Fibroblast of pulmonary artery (primary cell): ENCODE measurements at places on chromosomes 1 and 21.

DNA sequence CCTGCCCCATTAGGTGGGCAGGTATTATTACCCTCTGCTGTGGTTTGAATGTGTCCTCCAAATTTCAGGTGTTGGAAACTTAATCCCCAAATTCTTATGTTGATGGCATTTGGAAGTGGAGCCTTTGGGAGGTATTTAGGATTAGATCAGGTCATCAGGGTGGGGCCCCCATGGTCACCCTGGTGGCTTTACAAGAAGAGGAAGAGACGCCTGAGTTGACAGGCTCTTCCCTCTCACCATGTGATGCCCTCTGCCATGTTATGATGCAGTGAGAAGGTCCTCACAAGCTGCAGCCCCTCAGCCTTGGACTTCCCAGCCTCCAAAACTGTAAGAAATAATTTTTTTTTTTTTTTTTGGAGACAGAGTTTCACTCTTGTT lies 8.8 kb upstream of the THEMIS2 start:
- no peak for DNase-seq

DNA sequence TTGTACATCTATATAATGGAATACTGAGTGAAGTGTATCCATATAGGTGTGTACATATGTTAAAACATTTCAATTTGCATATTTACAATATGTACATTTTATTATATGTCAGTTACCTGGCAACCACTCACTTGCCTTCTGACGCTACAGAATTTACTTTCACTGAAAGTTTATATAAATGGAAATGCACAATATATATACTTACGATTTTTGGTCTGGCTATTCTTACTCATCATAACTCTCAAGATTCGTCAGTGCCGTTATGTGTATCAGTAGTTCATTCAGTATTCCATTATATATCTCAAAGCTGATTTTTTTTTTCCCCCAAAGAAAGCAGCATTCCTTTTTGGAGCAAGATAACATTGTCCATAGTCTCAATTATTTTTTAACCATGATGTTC lies 138.2 kb downstream of the PCBP3 start:
- DNase-seq = no peak

- DNase-seq = no peak
These were observed 13.4 kb upstream of the KRTAP7-1 start for GRCh38 chr21:30842990-30843389.

GRCh38 chr1:208516780-208517179 lies 272.6 kb upstream of the PLXNA2 start:
- DNase-seq = no peak

- DNase-seq = no peak
These were observed 3.3 kb downstream of the POFUT2 start for GRCh38 chr21:45284456-45284741.

DNA sequence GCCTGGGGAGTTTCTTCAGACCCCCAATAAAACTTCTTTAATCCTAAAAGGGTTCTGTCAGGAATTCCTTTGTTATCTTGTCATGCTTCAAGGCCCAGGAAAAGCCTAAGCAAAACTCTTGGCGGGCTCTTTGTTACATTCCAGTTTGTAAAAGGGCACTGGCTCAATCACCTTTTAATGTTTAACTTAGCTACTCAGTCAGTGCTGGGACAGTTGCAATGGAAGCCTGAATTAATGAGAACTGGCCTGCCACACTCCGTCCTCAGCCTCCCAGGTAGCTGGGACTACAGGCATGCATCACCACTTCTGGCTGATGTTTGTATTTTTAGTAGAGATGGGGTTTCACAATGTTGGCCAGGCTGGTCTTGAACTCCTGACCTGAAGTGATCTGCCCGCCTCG lies 21.3 kb upstream of the ASB17 start:
- no peak for DNase-seq

GRCh38 chr1:55894521-55894920 lies 679.4 kb upstream of the USP24 start:
- DNase-seq = peak; percentile 80

DNA sequence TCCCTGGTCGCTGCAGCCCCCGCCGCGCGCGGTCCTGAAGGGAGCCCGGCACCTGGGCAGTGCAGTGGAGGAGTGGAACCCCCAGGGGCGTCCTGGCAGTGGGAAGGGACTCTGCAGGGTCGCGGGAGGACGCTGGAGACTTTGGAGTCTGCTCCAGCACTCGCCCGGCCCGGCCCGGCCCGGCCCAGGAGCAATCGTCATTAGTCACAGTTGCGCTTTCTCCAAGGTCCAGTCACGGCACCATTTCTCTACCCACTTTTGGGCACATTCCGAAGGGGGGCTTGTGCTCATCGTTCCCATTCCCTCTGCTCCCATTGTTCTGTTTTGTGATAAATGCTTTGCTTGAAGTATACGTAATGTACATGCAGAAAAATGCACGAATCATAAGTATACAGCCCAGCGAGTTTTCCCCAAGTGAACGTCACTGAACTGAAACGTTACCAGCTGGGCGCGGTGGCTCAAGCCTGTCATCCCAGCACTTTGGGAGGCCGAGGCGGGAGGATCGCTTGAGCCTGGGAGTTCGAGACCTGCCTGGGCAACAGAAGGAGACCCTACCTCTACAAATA lies 999 bp downstream of the THAP3 start:
- peak; percentile 60 for DNase-seq

- no peak for DNase-seq
These were observed 17.2 kb downstream of the RBM15 start for GRCh38 chr1:110356379-110356778.

DNA sequence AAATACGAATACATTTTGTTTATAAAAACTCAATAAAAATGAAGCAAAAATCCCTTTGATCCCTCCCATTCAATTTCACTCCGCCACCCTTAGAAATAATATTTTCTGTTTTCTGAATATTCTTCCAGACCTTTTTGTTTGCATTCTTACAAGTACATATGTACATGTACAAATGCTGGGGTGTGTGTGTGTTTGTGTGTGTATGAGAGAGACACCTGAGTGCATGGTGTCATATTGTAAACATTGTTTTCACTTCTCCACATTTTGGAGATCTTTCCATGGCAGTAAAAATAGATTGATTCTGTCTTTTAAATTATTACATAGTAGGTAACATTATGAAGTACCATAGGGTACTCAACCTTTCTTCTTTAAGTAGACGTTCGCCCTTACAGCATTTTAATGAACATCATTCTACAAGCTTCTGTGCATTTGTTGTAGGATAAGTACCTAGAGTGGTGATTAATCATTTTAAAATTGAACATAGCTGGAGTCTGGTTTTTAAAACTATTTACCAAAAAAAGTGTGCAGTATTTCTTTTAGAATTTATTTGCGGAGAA lies 1.3 kb upstream of the MPC2 start:
- no peak for DNase-seq

DNA sequence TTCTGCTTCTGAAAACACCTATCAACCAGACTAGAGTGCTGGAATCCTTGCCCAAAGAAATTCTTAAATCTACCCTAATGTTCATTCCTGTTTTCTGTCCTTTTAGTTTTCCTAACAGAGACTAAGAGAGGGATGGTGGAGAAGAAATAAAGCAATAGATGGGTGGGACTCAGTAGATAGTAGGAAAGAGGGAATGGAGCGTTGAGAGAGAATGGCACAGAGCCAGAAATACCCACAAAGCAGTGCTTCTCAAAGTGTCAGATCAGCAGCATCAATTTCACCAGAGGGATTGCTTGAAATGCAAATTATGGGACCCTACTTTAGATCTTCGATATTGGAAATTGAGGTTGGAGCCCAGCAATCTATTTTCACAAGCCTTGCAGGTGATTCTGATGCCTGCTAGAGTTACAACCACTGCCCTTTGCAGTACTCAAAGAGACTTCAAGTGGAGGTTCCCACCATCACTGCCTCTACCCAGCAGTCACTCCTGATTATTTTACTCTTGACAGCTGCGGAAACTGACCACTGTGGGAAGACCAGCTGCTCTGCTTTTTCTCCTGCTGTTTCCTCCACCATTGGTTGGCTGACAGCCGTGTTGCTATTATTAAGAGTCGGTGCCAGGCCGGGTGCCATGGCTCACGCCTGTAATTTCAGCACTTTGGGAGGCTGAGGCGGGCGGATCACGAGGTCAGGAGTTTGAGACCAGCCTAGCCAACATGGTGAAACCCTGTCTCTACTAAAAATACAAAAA lies 11.4 kb upstream of the PRPF3 start:
- DNase-seq = no peak

- DNase-seq = no peak
These were observed 58.8 kb downstream of the UCK2 start for GRCh38 chr1:165886193-165886592.

DNA sequence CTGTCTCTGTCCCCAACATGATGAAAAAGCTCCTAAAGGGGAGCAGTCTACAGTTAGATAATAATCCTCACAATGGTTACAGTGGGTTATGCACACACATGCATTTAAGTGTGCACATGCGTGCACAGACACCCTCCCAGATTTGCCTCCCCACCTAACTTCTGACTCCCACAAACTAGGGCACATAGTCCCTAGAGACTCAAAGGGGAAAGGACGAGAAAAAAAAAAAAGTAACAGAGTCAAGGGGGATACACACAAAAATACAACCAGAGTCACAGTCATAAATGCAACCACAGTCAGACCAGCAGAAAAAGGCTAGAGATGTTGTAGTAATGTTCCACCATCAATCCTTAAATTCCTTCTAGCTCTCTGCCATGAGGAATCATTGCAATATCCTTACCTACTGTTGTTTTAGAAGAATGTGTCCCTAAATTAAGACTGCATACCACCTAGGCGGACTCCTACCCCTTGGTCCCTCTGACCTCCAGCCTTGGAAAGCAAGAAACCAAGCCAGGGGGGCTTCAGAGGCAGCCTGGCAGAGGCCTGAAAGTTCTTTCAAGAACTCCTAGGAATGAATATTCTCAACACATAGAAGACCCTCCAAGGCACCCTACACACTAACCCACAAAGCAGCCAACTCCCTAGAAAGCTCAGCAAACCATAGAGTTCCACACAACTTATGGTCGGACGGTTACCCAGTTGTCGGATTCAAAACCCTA lies 1.3 kb downstream of the CRTC2 start:
- DNase-seq = no peak

GRCh38 chr1:159823406-159823805 lies 3.3 kb upstream of the SLAMF8 start:
- no peak for DNase-seq

- no peak for DNase-seq
These were observed 125.6 kb downstream of the ETS2 start for GRCh38 chr21:38931291-38931690.

DNA sequence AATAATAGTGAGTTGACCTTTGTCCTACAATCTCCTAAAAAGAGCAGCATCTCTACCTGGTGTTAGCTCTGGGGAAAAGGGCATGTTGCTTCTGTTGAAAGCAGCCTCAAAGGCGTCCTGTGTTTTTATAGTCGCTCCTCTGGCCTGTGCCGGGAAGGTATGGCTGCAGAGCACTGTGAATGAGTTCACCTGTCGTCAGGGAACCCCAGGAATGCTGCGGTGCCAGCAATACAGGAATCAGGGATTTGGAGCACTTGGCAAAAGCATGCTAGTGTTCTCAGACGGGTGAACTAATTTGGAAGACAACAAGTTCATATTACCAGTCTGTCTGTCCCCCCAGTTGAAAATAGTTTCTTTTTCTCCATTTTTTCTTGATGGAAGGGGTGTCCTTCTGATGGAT lies 60.3 kb upstream of the PGD start:
- no peak for DNase-seq

DNA sequence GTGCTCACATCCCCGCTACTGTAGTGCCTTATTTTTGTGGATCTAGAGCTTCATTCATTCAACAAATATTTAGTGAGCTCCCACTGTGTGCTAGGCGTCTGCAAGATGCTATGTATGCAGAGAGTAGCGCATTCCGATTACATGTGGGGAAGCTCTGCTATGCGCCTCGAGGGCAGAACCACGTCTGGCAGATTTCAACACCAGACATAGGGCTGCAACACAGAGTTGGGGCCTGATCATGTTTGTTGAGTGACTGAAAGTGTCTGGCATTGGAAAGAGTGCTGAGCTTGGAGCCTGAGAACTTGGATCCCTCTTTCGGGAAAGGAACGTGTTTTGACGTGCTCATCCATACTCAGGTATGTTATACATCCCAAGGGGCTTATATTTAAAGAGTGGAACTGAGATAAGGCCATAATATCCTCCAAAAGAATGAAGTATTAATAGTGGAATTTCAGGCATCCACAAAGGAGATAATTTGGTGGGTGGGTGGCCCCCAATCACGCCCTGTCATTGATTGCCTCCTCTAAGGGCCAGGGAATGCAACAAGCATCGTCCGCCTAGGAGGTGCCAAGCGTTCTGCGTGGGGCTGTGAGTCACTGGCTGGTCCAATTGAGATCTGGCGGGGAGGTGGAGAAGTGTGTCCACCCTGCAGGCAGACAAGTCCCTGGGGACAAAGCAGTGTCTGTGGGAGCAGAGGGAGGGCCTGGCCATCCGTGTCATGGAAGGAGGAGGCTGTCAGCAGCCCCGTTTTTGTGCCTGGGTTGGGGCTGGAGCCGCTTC lies 62.8 kb upstream of the ZBTB40 start:
- peak; percentile 28 for DNase-seq
